ENCODE measurements at places on chromosomes 5 and 9. TPM values are rescaled to one million over a fixed set of nuclear protein-coding genes. Genes with fewer than 3 reads are reported as not detected.

CDH9 gene
- not detected for total RNA-seq

LECT2 gene
- total RNA-seq, result not detected

BTNL3 gene
- total RNA-seq, result not detected

IL3 gene
- total RNA-seq, result not detected

RORB gene
- 2.1 TPM for total RNA-seq

SGCD gene
- 67.5 TPM for total RNA-seq

TLR4 gene
- total RNA-seq, result 2.6 TPM

BDP1 gene
- total RNA-seq, result 21.3 TPM

SLC6A7 gene
- not detected for total RNA-seq

SPAG8 gene
- 1.3 TPM for total RNA-seq

GPRIN1 gene
- total RNA-seq, result 6.3 TPM

ARPC5L gene
- total RNA-seq, result 11.0 TPM

ADAMTSL2 gene
- total RNA-seq, result under 0.01 TPM

C7 gene
- under 0.01 TPM for total RNA-seq

ZDHHC12 gene
- total RNA-seq, result 39.0 TPM

WNK2 gene
- total RNA-seq, result under 0.01 TPM

OGN gene
- 1.3 TPM for total RNA-seq

POLR3G gene
- 4.9 TPM for total RNA-seq

SHISAL2B gene
- not detected for total RNA-seq

IL5 gene
- total RNA-seq, result not detected

Data from fibroblast of lung (primary cell).